ENCODE measurements at places on chromosomes 5 and 9.

- no peak for DNase-seq
Observed at GRCh38 chr5:74336297-74336696, 304.2 kb downstream of the ENC1 start.

GRCh38 chr5:90944116-90944515, 385.5 kb downstream of the ADGRV1 start:
- DNase-seq, result no peak

DNA sequence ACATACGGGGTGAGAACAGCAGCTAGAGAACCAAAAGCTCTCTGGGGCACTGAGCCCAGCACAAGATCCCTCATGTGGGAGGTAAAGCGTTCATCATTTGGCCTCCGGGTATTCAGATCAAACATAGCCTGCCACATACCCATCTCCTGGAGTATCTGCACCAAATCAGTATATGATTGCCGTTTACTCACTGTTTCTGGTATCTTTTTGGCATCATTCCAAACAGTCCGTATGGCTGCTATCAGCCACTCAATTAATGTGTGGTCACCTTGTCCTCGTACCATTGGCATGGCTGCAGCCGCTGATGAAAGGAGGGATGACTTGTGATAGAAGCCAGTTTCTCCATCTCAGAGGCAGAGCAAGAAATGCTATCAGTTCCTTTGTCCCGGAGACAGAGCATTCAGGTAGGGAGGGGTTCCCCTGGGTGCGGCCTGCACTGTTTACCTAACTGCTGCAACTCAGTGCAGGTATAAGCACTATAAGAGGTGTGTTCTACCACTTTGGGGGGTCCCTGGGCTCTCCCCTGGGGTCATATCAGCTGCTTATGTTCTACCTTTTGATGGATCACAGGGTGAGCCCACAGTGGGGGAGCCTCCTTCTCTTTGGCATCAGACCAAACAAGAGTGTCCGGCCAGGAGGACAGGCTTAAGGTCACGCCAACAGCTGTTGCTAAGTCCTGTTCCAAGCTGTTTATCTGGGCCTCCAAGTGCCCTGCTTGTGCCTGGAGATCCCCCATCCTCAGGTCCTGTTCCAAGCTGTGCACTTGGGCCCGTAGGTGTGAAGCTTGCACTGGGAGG, 9.4 kb downstream of the DMAC1 start:
- no peak for DNase-seq

DNA sequence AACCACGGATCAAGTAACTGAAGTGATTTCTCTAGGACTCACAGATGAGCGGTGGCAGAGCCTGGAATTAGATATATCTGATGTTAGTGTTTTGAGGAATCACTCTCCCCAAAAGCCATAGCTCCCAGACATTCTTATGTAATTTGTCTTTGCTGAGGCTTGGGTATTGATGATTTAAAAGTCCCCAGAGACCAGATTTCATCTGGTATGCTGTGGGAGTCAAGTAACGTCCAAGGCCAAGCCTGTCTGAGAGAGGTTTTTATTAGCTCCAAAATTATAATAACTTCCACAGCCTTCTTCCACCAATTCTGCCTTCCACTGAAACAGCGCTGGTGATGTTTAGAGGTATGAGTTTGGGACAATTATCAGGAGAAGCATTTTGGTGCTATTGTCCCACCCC, 21.3 kb upstream of the KCNIP1 start:
- no peak for DNase-seq

GRCh38 chr9:4661165-4661564, 929 bp upstream of the PLPP6 start:
- no peak for DNase-seq

GRCh38 chr9:109052416-109052815, 39.1 kb upstream of the CTNNAL1 start:
- DNase-seq, result no peak

DNA sequence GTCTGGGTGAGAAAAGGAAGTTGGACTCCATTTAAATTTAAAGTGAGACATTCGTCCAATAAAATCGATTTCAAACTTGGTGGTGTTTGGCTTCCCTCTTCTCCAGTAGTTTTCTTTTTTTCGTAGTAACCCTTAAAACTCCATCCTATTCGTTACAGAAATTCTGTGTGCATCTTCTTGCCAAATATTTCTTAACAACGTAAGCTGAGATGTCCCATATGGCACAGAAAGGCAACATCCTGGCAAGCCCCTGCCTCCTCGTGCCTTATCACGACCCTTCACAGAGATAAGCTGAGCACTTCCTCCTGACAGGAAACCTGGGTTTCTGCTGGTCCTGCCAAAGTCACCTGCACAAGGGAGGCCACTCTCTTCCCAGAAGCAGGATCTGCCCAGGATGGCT, 11.8 kb upstream of the ADAMTS2 start:
- DNase-seq, result no peak

DNA sequence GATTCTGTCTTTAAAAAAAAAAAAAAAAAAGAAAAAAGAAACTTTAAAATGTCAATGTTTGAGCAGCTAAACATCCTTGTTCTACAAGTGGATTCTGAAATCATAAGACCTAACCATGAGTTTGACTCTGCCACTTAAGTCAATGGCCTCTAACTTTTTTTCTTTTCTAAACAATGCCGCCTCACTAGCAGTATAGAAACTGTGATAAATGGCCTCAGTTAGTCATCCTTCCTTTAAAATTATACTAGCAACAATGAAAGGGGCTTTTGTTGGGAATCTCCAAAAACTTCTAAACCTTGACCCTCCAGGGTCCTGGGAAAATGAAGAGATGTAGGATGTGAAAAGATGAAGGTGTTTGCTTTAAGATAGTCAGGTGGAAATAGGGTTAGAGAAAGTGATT, 71.1 kb downstream of the FBXL7 start:
- DNase-seq, result no peak

DNA sequence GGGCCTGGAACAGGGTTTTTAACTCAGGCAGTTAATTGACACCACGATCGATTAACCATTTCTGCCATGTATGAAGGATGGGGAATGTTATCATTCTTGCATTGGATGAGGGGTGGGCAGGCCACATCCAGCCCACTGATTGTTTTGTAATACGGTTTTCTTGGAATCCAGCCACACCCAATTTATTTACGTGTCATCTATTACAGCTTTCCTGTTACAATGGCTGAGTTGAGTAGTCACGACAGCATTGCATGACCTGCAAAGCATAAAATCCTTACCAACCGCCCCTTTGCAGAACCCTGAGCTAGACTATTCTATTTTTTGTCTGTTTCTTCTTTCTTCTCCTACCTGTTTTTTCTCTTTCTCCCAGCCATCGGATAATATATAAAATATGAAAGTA, 122.0 kb upstream of the STC2 start:
- no peak for DNase-seq

GRCh38 chr5:115806986-115807653, 9.3 kb downstream of the CDO1 start:
- no peak for DNase-seq

- DNase-seq, result no peak
Observed at GRCh38 chr9:96021551-96022444, 146.3 kb downstream of the ERCC6L2 start.

DNA sequence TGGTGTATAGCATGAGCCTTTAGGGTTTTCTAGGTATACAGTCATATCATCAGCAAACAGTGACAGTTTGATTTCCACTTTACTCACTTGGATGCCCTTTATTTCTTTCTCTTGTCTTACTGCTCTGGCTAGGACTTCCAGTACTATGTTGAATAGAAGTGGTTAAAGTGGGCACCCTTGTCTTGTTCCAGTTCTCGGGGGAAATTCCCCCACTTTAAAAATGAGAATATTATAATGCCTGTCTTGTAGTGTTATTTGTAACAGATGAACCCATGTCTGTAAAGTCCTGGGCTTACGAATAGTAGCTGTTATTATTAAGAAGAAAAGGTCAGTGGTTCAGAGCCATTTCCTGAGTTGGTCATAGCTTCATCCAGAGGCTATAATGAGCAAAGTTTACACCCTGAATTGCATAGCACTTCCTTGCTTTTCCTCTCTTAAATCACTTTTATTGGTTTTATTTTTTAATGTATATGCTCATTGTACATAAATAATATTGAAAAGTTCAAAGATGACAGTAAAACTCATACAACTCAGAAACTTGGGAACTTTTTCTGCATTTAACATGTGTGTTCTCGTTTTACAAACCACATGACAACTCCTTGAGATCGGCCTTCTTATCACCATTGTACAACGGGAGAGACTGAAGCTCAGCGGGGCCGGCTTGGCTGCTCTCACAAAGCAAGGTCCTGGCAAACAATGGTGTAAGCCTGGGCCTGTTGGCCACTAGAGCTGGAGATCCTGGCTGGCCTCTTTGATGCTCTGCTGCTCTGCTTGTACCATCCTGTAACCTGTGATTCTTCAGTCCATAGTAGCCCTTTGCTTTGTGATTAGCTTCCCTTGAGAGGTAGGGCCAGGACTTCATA, 85.2 kb downstream of the CYFIP2 start:
- DNase-seq, result peak; percentile 80

- DNase-seq, result no peak
Observed at GRCh38 chr5:170606941-170607340, 103.1 kb downstream of the KCNIP1 start.

- peak; percentile 86 for DNase-seq
Observed at GRCh38 chr5:35854248-35854647, 2.4 kb upstream of the IL7R start.

- DNase-seq, result no peak
Observed at GRCh38 chr9:34400686-34401602, 24.2 kb upstream of the MYORG start.

DNA sequence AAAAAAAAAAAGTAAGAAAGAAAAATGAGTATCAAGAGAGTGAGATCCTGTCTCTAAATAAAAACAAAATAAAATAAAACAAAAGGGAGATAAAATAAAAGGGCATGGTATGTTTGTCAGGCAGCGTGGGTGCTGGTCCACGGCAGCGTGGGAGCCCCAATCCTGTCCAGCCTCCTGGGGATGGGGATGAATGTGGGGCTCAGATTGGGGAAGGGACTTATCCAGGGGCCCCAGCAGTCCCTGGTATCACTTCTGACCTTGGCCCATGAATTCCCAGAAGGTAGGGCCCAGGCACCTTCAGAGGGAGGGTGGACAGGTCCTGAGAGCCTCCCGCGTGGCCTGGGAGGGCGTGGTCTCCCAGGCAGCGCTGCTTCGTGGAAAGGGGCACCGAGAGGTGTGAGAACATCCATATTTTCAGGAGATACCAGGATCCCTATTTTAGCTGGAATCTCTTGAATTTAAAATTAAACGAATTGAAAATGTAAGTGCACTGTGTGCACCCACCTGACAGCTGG, 71.2 kb downstream of the ZNF354C start:
- no peak for DNase-seq

- DNase-seq, result no peak
Observed at GRCh38 chr5:148739023-148739422, 84.7 kb upstream of the HTR4 start.

DNA sequence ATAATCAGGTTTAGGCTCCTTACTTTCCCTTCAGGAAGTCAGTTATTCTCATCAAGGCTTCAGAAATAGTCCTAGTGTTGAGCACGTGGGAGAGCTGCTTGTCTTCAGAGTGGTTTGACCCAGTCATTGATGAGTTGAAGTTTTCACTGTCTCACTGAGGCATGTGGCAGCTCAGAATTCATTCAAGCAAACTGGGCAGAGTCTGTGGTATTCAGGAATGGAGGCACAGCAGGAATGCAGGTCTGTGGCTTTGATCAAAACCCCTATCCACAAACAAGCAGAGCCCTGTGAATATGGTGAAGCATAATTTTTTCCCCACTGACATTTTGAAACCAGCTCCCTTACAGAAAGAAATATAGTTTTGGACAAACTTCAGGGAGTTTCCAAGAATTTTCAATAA, 207.3 kb downstream of the CD180 start:
- DNase-seq, result no peak

- DNase-seq, result no peak
Observed at GRCh38 chr9:15268782-15269181, 38.2 kb downstream of the TTC39B start.

DNA sequence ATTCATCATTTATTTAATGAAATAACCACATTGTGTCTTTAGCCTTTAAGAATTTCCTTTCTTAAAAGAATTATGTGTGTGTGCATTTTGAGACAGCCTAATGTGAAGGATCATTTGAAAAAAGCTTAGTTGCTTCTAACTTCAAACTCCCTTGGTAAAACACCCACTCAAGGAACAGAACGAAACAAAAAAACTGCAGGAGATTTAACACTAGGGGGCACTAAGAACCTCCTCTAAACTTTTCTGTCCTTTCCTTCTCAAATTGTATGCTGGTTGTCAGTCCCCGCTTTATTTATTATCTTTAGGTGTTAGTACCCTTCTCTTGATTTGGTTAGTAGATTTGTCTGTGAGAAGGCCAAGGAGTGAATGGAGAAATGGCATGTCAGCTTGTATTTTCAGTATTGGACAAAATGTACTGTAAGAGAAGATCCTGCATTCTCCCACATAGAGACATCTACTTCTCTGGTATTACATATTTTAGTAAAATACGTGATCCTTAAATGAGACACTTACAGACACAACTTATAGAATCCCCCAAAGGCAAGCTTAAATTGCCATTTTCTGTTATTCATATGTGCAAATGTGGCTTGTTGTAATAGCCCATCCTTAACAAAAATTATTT, 229.7 kb downstream of the MRPS30 start:
- peak; percentile 10 for DNase-seq

- DNase-seq, result no peak
Observed at GRCh38 chr9:269081-269711, 54.5 kb downstream of the DOCK8 start.

GRCh38 chr9:5499889-5500398, 10.4 kb upstream of the PDCD1LG2 start:
- DNase-seq, result no peak

GRCh38 chr5:145941448-145942130, 5.2 kb downstream of the SH3RF2 start:
- peak; percentile 80 for DNase-seq

DNA sequence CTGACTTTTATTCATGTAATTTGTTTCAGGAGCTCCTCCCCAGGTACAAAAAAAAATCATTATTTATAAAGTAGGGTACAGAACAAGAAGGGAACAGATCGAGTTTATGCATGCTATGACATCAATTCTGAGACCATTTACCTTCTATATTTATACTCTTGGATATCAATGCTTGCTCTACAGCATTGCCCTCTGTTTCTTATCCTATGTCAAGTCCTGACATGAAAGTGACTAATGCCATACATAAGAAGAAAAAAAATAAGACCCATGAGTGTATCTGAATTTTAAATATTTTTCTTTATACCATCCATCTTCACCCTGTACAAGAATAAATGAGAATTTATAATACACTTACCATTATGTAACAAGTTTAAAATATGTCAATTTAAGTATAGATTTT, 2016.3 kb upstream of the CDH9 start:
- DNase-seq, result no peak

DNA sequence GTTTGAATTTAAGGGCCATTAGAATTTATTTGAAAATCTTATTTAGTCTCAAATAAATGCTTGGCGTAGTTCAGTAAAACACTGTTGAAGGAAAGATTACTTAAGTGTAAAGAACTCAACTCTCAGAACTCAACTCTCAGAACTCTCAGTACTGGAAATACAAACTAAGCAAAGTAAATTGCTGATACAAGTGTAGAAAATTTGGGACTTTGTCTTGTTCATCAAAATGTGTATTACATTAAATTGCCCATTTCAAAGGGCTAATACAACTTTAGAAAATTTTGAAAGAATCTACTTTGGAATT, 99.4 kb downstream of the CSNK1G3 start:
- no peak for DNase-seq

GRCh38 chr9:122349201-122349600, 21.6 kb upstream of the PTGS1 start:
- no peak for DNase-seq

Data from activated CD4-positive, alpha-beta T cell treated with anti-CD3 and anti-CD28 coated beads, Interleukin-2, Interleukin-6, amounts not matched to agents 100 ng/mL and 50 ng/mL, durations not matched to agents 16 hours and 8 hours (primary cell).